ENCODE measurements at places on chromosomes 2 and 18.

DNA sequence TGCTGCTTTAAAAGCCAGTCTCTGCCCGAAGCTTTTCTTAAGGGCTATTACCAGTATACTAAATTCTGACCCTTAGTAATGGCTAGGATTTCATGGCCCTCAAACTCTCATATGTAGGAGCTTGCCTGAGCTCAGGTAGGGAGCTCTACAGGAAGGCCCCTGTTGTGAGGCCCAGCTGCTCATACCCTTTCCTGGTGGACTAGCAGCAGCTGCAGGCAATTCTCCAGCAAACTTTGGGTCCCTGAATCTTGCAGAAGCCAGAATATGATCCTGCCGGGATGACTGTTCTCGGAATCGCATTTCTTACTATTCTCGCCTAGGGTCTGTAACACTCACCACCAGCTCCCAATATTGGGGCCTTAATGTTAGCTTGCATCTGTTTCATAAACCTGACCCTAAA lies 106.4 kb upstream of the SERTAD2 start:
- DNase-seq, result no peak

- no peak for DNase-seq
Observed at GRCh38 chr2:650343-651310, 26.6 kb downstream of the TMEM18 start.

GRCh38 chr2:165718610-165719210 lies 75.3 kb downstream of the GALNT3 start:
- DNase-seq, result peak; percentile 14

DNA sequence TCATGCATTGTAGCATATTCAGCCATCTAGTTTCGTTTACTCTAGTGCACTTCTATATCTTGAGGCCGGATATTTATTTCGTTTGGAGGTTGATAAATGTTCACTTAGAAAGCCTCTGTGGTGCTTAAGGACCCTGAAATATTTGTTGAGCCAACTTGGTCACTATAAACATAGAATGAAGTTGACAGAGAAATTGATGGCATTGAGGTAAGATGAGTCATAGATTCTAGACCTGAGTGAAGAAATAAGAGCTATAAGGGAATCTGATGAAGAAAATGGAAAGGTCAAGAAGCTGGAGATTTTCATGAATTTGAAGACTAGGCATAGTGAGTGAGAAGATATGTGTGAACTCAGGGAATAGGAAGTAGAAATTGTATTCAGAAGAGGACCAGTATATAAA lies 35.9 kb downstream of the EPC2 start:
- DNase-seq, result no peak

GRCh38 chr2:224513991-224514390 lies 71.2 kb downstream of the CUL3 start:
- DNase-seq, result no peak

GRCh38 chr2:240393831-240394410 lies 41.5 kb upstream of the GPC1 start:
- no peak for DNase-seq

DNA sequence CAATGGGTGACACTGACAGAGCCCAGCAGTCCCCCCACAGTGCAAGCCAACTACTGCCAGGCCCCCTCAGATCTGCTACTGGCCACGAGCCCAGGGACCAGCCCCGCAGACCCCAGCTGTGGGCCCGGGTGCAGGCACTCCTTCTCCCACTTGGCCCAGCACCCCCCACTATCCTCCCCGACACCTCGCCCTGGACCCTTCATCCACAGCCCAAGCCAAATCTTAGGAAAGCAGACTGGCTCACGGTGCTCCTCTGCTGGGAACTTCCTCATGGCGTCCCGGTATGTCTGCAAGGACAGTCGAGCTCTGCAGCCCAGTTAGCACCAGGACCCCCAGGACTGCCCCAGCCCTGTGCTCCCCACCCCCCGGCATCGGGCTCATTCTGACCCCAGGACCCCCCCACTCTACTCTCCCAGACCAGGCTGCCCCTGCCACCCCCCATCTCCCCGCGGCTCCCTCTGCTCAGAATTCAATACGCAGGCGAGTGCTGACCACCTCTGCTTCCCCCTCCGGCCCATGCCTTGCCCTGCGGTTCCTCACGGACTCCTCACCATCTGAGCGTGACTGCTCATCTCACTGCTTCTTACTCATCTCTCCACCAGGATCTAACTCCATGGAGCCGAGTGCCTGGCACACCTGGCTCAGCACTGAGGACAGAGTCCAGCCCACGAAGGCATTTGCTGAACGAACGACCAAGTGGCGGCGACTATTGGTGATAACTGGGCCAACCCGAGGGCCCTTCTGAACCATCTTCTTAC lies 85.7 kb downstream of the PXDN start:
- DNase-seq, result no peak

GRCh38 chr2:235080101-235080500 lies 128.3 kb downstream of the SH3BP4 start:
- DNase-seq, result no peak

Measured in NCI-H446 (cell line).